ENCODE measurements at places on chromosomes 1 and 21.

DNA sequence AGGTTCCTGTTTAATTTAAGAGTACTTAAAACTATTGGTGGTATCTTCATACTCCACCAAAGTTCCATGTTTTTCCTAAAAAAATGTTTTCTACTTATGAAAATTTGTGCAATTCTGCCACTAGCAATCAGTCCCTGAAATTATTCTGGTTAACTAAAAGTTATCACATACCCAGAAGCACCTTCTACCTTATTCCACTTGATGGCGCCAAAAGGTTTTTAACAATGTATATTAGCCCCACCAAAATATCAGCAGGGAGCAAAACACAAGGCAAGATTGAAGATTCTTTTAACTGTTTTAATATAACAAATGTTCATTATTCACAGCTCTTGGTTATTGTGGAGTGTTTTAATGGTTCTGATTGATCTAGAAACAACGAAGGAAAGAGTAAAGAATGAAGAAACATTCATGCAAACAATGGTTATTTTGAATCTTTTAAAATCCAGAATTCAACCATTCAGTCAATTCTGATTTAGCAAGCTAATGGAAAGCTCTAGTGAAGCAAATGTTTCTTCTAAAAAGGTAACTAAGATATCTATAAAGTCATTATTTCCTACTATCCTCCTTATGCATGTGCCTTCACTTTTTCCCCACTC, 67.2 kb downstream of the TTLL7 start:
- ATAC-seq, result peak; percentile 58

DNA sequence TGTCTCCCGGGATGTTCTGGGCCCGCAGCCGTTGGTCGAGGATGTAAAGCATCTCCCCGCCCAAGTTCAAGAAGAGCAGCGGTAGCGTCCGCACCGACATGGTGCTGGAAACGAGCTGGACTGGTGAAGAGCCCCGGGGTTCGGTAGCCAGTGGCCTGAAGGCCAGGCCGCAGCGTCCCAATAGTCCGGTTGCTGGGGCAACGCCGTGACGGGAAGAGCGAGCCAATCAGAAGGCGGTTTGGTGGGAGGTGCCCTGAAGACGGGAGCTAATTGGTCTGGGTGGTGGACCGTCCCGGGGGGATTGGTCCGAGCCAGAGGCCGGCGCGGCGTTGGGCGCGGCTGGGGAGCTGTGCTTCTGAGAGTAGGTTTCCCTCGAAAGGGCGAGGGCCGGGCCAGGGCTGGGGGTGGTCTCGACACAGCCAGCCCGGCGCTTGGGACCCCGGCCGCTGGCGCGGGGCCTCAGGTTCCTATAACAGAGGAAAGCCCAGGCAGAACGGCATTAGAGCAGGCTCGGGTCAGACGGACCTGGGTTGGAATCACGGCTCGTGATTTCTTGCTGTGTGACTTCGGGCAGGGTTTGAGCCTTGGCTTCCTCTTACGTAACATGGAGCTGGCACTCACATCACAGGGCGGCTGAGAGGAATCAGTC, at the start of gene OSCP1:
Gene OSCP1 (minus strand): TSS at position 182 of the 649 bp plus-strand sequence. CDS start 82 bp downstream, at position 100.
- ATAC-seq, result peak; percentile 99

DNA sequence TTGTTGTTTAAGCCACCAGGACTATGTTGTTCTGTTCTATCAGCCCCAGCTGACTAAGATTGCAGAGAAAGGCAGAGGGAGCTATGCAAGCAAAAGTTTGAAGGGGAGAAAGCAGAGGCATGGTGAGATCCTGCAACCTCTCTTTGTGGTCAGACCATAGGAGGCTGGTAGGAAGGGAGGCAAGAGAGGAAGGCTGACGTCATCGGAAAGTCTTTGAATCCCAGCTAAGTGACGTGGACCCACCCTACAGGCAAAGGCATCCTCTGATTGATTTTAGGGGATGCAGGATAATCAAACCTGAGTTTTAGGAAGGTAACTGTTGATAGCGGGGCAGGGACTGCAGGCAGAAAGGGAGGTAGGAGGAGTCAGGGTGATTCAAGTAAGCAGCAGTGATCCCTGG, 23.3 kb upstream of the TNNI1 start:
- ATAC-seq, result no peak

DNA sequence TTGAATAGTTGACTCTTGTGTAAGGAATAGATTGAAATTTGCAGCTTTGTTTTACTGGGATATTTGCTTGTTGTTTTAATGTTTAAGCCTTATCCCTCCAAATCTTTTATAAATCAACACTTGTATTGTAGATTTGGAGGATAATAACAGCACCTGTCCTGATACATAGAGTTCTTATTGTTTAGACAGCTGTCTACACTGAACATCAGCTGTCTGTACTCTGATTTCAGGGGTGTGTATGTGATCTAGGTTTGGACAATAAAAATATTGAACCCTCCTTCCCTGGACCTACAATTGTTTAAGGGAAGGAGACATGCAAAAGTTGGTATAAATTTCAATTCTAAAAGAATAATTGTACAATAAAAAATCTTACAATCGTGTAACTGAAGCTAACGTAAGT, 48.3 kb upstream of the DPH5 start:
- no peak for ATAC-seq

DNA sequence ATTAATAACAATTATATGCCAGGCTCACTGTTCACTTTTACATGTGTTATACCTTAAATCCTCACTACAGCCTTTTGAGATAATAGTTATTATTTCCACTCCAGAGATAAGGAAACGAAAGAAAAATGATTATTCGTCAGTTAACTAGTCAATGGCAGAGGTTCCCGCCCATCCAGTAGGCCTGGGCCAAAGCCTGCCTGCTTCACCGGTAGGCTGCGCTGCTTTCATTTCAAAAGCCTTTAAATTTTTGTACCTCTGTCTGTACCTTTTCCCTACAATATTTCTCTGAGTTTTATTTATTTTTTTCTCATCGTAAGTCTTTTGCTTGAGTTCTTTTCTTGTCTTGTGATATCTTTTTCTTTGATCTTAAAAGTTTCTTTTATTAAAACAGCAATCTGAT, 3.6 kb downstream of the GPR52 start:
- ATAC-seq, result no peak

DNA sequence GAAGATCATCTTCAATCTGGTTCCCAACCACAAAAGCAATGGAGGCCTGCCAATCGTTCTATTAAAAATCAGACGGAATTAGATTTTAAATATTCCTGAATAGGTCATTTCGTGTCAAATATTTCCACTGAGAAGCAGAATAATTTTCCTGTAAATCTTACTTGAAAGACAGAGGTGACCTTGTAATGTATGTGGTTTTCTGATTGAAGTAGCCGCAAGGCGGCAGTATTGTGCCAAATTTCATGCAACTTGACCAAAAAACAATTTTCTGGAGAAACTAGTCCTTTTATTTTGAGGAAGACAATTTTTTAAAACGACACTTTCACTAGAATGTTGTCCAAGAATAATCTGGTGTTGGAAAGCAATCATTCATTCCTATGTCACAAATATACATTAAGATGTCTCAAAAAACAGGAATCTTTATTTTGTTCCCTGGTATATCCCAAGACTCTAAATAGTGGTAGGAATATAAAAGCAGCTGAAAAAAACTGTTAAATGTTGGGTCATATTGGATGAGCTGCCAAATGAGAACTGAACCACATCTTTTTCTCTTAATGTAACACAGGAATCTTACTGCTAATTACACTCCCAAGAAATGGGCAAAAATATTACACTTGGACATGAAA, 33.6 kb downstream of the SPAG17 start:
- ATAC-seq, result no peak

GRCh38 chr1:177591155-177591554, 378.7 kb downstream of the SEC16B start:
- no peak for ATAC-seq

- ATAC-seq, result no peak
Measured at GRCh38 chr1:217026531-217026930, 303.3 kb upstream of the ESRRG start.

DNA sequence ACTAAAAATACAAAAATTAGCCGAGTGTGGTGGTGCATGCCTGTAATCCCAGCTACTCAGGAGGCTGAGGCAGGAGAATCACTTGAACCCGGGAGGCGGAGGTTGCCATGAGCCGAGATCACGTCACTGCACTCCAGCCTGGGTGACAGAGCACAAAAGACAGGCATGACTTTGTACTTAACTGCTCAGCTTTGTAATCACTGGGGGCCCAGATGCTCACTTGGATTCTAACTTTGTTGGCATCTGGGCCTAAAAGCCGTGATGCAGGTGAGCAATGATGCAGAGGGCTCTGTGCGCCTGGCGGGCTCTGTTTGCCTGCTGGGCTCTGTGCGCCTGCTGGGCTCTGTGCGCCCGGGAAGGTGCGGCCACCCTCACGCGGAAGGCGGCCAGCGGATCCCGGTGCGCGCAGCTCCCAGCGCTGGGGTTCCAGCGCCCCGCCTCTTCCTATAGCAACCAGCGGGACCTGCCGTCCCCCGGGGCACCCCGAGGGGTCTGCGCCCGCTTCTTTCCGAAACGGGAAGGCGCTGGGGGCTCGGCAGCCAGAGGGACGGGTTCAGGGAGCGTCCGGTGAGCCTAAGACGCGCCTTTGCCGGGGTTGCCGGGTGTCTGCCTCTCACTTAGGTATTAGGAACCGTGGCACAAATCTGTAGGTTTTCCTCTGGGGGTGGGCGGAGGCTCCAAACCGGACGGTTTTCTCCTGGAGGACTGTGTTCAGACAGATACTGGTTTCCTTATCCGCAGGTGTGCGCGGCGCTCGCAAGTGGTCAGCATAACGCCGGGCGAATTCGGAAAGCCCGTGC, 31.7 kb downstream of the PRMT2 start:
- ATAC-seq, result peak; percentile 14

GRCh38 chr1:180243517-180244221, 13.6 kb downstream of the LHX4 start:
- no peak for ATAC-seq

- no peak for ATAC-seq
Measured at GRCh38 chr1:200979574-200980451, 43.7 kb downstream of the KIF21B start.

DNA sequence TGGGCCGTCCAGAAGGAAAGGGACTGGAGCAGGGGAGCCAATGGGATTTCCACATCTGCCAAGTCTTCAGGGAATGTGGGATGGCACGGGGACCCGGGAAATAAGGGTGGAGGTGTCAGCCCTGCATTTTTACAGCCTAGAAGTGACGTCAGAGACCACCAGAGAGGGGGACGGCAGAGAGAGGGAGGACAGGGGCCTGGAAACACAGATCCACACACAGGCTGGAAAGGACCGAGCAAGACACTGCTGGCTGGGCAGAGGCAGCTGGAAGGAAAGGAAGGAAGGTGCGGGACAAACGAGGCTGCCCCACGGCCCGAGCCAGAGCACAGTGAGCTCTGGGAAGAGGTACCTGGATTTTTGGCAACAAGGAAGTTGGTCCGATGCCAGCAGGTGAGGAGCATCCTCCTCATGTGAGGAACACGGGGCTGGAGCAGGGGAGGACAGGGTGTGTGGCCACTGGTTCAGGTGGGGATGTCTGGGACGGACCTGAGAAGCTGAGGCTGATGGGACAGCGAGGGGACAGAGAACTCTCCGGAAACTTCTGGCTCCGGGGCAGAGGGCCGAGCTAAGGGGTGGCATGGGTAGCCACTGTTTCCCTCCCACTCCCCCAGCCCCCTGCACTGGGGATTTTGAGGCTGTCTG, 138.3 kb downstream of the PGBD5 start:
- ATAC-seq, result no peak

- ATAC-seq, result peak; percentile 34
Measured at GRCh38 chr1:218642033-218642948, 297.2 kb downstream of the TGFB2 start.

DNA sequence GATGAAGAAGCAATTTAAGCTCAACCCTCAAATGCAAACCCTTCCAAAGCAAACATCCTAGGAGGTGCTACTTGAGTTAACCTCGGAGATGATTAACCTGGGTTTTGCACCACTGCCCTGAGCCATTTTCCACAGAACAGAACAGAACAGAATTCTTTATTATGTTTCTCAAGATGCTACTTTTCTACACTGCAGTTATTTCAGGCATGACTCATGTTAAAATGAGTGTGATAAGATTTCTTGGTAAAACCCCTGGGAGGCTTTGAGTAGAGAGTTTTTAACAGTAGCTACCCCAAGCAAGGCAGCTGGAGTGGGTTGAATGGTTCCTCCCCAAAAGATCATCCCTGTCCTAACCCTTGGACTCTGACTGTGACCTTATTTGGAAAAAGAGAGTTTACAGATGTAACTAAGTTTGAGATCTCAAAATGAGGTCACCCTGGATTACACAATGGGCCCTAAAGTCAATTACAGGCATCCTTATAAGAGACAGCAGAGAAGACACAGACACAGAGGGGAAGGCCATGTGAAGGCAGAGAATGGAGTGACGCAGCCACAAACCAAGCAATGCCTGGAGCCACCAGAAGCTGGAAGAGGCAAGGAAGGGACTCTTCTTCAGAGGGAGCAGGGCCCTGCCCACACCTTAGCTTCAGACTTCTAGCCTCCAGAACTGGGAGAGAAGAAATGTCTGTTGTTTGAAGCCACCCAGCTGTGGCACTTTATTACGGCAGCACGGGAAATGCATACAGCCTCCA, 153.4 kb downstream of the ETS2 start:
- no peak for ATAC-seq

Measured in stimulated activated memory B cell treated with anti-CD40 and anti-IgM and Interleukin-4, amounts not matched to agents 10 μg/mL and 1 μg/mL and 100 μg/mL, for 72 hours (primary cell).